ENCODE measurements at places on chromosomes 2 and 18.

- peak; percentile 12 for DNase-seq
Measured at GRCh38 chr2:239690651-239691631, 290.1 kb upstream of the HDAC4 start.

- no peak for DNase-seq
Measured at GRCh38 chr2:88329815-88330603, 122.5 kb downstream of the FOXI3 start.

DNA sequence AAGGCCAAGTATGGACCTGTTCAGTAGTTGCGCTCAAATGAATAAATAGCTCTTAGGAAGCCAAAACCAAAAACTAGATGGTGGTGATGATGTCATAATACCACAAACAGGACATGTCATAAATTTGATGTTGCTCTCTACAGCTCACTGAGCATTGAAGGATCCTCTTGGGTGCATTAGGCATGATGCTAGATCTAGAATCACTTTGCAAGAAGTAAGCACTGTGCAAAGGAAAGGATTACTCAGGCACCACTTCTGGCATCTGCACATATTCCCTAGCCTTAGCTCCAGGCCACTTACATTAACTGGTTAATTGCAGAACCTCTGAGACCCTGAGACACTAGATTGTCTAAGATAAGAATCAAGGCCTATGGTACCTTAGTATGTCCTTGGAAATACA is 58.0 kb downstream of the LRRTM1 start:
- no peak for DNase-seq

DNA sequence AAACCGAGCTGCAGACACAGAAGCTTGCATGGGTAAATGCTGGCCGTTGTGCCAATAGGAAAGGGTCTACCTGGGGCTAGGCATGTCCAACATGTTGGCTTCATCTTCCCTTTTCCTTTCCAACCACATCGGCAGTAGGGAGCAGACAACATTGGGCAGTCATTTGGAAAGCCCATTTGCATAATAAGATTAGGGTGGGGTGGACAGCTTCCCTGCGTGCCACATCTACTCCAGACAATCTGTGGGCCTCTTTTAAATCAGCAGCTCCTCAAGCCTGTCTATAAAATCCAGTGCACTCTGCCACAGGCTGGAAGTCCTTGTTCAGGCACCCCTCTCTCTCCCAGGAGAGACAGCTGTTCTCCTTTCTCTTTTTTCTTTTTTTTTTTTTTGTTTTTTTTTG is 203.6 kb upstream of the KYNU start:
- no peak for DNase-seq

- DNase-seq: no peak
Measured at GRCh38 chr2:20634507-20635112, 16.3 kb downstream of the HS1BP3 start.

GRCh38 chr18:56096861-56097260 is 508.9 kb upstream of the TCF4 start:
- DNase-seq: no peak

- DNase-seq: no peak
Measured at GRCh38 chr18:616380-616995, 19.7 kb downstream of the CLUL1 start.

DNA sequence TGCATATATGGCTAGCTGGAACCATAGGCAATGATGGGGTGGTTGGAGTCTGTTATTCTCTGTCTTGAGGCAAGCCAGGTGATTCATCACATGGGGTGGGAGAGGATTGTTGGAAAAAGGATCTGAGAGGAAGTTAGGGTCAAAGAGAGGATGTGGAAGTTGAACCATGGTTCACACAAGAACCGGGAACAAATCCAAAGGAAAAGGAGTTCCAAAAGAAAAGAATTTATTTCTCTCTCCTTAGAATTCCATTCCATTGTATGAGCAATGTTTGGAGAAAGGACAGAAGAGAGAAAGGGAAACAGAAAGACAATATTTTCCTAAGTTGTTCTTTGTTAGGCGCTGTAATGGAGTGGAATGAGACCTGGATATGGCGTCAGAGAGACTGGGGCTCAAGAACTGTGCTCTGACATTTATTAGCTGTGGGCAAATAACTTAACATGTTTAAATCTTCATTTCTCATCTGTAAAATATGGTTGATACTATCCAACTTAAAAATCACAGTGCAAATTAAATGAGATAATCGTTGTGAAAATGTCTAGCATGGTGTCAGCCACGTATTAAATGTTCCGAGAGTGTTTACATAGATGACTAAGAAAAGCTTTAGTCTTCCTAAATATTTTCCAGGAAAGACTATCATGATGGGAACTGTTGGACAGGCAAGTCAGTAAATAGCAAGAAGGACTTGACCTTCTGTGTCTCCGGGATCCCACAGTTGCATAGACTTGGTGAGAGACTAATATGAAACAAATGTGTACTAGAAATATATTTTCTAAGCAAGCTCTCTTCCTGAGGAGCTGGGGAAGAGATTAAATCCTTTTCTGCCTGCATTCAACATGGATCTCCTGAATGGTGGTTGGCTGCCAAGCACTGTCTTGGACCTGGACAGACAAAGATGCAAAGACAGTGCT is 71.4 kb downstream of the TRIB2 start:
- no peak for DNase-seq

Measured in substantia nigra (tissue), 51 donors.